ENCODE measurements at places on chromosomes 12 and 14.

DNA sequence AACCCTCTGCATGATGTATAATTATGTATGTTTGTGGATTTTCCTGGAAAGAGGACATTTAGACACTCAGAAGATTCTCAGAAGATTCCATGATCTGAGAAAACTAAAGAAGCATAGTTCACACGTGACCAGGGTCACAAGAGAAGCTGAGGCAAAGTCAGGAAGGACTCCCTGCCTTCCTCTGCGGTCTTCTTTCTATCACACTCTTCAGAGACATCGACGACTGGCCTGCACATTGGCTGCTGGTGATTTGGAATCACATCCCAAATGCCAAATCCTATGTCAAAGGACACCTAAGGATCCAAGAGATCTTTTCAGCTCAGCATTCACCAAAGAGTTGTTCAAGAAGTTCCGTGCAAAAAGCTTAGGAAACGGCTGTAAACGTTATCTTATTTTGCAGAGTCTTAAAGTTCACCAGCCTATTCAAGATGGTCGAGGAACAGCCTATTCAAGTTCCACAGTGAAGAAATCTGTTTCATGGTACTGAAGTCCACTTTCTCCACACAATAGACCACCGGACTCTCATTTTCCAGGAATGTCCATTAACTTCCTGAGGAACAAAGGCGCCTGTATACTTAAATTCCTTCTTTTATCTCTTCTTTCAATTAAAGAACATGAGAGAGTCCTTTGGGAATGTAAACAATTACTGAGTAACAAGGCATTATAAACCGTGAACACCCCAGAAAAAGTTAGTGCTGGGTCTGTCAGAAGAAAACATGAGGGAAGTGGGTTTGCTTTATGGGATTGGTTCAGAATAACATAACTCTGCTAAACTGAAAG lies 42.1 kb downstream of the IGF1 start:
- DNase-seq = no peak

DNA sequence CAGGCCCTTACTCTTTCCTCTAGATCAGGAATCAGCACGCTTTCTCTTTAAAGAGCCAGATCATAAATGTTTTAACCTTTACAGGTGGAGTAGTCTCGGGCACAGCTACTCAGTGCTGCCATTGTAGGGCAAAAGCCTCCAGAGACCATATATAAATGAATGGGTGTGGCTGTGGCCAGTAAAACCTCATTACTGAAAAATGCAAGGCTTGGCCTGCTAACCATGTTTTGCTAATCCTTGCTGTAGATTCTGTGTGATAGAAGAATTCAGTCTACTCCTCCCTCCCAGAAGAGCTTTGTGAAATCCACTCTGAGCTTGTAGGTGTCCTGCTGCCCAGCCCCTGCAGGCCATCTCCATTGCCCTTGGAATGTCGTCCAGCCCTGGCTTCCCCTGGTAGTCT lies 58.1 kb downstream of the HSP90AA1 start:
- no peak for DNase-seq

DNA sequence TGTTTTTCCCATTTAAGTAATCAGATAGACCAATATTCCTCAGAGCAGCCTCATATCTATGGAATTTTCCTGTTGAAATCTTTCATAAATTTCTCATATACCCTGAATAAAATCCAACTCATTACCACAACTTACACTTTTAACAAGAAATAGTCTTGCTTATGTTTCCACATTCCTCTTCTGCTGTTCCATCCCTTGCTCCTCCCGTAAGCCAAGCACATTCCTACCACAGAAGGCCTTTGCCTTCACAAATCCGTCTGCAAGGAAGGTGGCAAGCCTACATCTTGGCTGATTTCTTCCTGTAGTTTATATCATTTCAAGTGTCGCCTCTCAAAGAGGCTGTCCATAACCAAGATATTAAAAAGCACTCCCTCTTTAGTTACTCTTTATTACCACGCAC lies 127.7 kb downstream of the C12orf50 start:
- DNase-seq = no peak

DNA sequence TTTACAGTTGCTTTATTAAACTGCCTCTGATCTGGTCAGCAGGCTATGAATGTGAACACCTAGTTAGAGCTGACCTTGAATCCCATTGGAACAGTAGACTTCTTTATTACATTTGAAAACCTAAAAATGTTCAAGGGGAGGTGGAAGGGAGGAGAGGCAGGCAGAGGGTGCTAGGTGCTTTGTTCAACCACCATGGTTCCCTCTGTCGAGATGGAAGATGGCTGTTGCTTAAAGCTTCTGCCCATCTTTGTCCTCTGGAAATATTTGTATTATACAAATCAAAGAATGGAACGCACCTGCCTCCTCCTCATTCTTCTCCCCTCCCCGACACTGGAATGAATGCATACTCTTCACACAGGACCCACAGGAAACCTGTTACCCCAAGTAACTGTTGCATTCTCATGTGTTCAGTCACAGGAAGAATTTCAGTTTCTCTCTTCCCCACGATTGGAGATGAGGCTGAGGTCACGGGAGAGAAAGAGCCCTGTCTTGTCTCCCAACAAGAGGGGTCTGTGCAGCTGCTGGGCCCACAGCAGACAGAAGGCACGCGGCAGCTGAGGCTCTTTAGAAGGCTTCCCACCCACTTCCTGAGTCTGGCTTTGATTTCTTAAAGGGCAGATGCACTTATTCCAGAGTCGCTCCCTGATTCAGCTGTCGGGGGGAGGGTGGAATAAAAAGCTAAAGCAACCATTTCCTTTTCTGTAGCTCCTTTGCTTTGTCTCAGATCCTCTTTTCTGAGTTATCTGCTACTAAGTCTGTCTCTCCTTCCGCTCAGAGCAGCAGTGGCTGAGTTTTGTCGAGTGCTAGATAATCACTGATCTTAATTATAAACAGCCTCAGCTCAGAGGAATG lies 217.9 kb upstream of the BTG1 start:
- DNase-seq = no peak

- no peak for DNase-seq
These were observed 21.6 kb upstream of the CHFR start for GRCh38 chr12:132909030-132909368.

DNA sequence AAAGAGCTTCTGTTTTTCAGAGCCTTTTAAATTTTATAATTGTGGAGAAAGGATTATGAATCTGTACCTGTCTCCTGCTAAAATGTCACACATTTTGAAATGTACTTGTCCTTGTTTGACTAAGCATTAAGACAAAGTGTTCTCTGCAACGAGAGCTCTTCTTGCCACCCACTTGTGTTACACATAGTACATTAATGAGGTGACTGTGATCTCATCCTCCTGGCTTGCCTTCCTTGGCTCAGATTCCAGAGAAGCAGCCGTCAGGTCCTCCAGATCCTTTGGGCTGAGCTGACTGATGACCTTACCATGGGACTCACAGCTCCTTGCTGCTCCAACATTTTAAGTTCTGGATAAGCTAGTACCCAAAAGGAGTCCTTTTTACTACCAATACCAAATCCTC lies 81.4 kb downstream of the BBS10 start:
- no peak for DNase-seq

- DNase-seq = no peak
These were observed 88.2 kb upstream of the NTF3 start for GRCh38 chr12:5343711-5344110.

DNA sequence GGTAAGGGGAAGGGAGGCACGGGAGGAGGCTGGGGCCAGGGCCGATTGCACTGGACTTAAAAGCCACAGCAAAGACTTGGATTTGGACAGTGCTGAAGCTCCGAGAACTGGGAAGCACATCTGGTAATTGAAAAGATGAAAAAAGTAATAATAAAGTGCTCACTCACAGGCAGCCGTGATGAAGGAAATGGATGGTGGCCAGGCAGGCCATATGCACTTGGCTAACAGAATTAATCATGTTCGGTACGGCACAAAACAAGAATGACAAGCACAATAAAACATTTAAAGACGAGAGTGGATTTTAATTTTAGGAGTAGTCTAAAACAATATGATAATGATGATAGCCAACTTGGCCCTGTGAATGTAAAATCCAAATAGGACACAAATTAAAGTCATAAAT lies 154.3 kb downstream of the VRK1 start:
- no peak for DNase-seq

- no peak for DNase-seq
These were observed 179.6 kb downstream of the TMEM117 start for GRCh38 chr12:44015333-44015941.

DNA sequence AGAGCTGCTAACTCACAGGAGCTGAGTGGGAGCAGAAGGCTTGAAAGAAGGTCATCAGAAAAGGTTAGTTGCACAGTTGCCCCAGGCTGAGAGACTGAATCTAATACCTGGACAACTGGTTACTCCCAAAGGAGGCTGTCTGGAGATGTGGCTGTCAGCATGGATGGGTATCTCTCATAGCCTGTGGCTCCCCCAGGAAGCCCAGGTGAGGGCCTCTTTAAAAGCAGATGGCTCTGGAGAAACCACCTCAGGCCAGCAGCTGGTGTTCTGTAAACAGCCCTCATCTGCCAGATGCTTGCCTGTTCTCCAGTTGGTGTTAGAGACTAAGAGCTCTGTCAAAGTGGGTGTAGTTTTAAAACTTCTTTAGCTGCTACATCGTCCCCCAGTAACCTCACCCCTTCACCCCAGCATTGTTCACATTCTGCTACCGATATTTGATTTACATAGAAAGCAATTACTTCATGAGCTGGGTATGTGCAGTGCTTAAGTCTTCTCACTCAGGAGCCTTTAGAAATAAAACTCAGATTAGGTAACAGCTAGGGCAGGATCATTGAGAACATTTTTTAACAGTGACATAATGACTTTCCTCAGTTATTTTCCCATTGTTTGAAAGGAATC lies 25.8 kb downstream of the DACT1 start:
- DNase-seq = no peak

- DNase-seq = no peak
These were observed 7.8 kb upstream of the EGLN3 start for GRCh38 chr14:33958605-33959226.

DNA sequence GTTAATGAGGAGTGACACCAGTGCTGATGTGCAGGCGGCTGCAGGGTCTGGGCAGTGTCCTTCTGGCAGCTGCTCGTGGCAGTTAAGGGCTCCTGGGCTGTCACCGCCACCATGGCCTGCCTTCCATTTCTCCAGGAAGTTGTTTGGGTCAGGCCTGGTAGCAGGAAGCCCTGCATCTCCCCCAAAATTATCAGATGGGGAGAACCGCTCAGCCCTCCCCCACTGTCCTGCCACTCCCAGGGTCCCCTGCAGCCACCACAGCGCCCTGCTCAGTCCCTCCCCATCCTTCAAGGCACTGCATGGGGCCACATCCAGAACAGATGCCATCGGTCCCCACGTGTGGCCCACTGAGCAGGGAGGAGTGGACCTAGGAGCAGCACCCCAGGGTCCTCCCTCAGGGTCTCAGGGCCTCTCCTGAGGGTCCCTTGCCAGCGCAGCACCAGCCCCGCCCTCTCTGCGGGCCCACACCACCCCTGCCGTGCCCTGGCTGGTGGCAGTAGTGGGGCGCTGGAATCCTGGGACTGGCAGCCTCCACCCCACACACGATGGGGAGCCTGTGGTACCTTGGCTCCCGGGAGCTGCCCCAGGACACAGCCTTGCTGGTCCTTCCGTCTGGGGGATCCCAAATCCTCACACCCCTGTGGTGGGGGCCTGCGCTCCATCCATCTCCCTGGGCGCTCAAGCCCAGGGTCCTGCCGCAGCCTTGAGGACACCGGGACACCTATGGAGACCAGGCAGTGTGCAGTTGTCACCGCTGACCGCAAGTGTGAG lies 10.3 kb upstream of the AMN start:
- no peak for DNase-seq

- no peak for DNase-seq
These were observed 3.2 kb downstream of the AJUBA start for GRCh38 chr14:22978981-22979671.

DNA sequence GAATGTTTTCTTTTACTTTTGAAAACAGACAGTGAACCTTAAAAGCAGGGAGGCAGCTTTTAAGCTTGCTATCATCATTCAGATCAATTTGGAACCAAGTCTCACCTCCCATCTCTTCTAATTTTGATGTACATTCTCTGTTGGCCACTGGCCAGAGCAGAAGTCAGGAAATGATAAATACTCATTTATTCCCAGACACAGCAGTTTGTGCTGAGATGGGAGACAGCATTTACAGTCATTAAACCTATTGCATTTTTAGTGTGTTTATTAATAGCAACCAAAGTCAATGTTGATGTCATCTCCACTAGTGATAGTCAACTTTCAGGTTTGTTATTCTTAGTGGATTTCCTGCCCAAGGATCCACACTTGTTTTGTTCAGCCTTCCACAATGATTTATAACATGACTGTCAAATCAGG lies 320.0 kb upstream of the ATP2B1 start:
- no peak for DNase-seq

GRCh38 chr12:14883686-14884085 lies 2.0 kb downstream of the MGP start:
- DNase-seq = no peak

GRCh38 chr12:107115119-107115518 lies 21.8 kb upstream of the CRY1 start:
- DNase-seq = no peak

DNA sequence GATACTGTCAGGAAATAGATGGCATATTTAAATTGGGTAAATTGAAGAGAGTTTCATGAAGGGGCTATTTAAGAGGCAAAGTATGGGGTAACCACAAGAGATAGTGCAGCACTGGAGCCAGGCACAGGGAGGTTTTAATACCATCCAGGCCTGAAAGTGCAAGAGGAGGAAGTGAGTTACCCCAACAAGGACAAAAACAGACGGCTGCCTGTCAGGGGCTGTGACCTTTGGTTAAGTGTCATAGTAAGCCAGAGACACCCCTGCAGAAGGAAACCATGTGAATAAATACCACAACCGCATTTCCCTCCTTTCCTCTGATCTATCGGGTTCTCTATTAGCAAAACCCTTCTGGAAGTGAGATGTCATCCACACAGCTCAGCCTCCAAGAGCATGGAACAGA lies 122.0 kb upstream of the DHRS4 start:
- DNase-seq = no peak

DNA sequence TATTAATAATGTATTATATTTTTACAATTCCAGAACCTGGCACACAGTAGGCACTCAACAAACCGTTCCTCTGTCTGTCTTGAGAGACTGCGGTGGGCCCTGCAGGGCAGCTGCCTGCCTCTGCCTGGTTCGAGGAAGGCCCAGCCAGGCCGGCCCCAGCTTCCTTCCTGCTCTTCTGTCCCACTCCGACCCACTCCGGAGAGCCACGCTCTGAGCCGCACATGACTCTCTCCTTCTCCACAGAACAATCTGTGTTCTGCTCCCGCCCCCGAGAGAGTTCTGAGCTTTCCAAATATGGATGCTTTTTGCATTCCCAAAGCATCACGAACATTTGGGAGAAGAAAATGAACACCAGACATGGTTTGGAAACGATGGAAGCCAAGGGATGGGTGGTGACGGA lies 57.3 kb downstream of the TTC7B start:
- DNase-seq = no peak

- DNase-seq = no peak
These were observed 7.0 kb downstream of the NOC4L start for GRCh38 chr12:132151145-132151765.

- DNase-seq = no peak
These were observed 79.4 kb upstream of the CDKN3 start for GRCh38 chr14:54317391-54317790.

GRCh38 chr12:124940393-124941169 lies 26.1 kb upstream of the UBC start:
- peak; percentile 88 for DNase-seq

Measured in WTC11 (cell line).